AG20443 (cell line): ENCODE measurements at places on chromosomes 2 and 18.

DNA sequence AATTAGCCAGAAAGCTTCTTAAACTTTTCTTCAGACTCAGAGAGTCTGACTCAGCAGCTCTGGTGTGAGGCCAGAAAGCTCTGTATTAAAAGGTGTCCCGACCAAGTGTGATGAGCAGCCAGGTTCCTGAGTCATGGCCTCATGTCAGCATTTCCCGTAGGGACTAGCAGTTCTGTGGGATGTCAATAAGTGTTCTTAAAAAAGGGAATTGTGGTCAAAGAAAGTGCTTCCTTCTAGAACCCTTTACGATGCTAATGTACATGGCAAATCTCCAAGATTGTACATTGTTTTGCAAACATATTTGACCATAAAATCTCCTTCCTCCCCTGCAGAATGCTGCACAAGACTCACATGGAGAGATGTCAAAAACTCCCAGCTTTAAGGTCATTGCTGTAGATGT lies 80.1 kb downstream of the PLA2R1 start:
- peak; percentile 75 for DNase-seq

- DNase-seq: no peak
Measured at GRCh38 chr18:40360558-40360957, 1594.5 kb upstream of the PIK3C3 start.

DNA sequence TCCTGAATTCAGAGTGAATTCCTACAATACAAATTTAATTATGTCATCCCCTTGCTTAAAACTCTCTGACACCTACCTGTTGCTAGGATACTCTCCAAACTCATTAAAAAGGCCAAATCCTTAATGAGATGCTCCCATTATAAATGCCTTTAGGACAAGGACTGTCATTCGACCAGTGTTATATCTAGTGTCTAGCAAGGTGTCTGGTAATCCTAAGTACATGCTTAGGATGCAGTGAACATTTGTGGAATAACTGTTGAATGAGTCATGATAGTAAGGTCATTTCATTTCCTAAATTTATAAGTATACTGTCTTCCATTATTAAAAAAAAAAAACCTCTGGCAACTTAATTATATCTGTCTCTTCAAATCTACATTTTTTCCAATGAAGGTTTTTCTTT lies 588.9 kb upstream of the NRXN1 start:
- DNase-seq: no peak

GRCh38 chr18:61738042-61738441 lies 154.8 kb downstream of the RNF152 start:
- DNase-seq: no peak

GRCh38 chr18:78496079-78496478 lies 483.5 kb upstream of the SALL3 start:
- no peak for DNase-seq

DNA sequence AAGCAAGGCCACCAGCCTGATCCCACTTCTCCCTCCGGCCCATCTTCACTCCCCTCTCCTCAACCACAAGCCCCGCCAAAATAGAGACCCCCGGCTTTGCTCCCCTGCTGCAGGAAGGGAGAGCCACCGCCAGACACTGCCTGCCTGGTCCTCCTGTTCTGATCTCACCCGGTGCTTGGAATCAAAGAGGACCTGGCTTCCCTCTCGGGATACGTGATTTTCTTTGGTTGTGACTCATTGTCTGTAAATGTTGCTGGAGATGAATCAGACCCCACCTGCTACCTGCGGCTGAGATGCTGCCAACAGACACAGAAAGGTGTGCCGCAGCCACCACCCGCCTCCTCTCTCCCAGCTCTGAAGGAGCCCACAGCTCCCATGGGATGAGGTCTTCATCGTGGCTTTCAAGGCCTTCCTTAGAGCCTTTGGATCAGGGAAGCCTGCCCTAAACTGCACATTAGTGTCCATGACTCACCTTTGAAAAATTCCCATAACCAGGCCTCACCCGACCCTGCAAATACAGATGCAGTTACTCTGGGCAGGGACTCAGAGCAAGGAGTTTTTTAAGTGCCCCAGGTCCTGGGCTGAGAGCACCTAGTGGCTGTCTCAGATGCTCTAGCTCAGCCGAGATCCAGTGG lies 79.4 kb upstream of the ZNF532 start:
- peak; percentile 73 for DNase-seq
